A549 treated with GW870086 at 1 μM for 4 hours (cell line): ENCODE measurements at places on chromosomes 5 and 9. TPM values are rescaled to one million over a fixed set of nuclear protein-coding genes. Genes with fewer than 3 reads are reported as not detected.

Gene S1PR3
- total RNA-seq: 38.2 to 45.6 TPM (median 43.2 TPM) in 5 replicates

Gene GAPVD1
- total RNA-seq: 12.8 to 18.3 TPM (median 15.7 TPM) in 5 replicates

Gene AIF1L
- total RNA-seq: 1.6 to 2.4 TPM (median 1.7 TPM) in 5 replicates

Gene CAST
- 143 to 185 TPM (median 183 TPM) in 5 replicates for total RNA-seq

Gene IFNA21
- not detected in 5 replicates for total RNA-seq
